WTC11 (cell line): ENCODE measurements at places on chromosomes 5 and 9.
A peak's percentile ranks its signal among the peaks of the same experiment; 100 is the strongest.

GRCh38 chr5:157613385-157614245 lies 38.0 kb upstream of the ADAM19 start:
- no peak for DNase-seq

DNA sequence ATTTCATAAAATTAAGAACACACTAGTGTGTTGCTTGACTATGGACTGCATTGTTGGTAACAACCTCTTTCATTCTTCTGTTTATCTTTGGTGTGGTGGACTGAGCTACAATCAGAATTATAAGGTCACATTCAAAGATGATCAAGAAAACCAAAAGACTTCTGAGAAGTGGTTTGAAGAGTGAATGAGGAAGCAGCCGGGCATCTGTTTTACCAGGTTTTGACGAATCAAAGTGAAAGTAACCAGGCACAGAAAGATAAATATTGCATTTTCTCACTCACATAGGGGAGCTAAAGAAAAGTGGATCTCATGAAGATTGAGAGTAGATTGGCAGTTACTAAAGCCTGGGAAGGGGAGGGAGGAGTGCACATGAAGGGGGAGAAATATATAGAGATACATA lies 589.1 kb downstream of the ZNF608 start:
- no peak for DNase-seq

GRCh38 chr9:116646661-116647514 lies 40.2 kb upstream of the TRIM32 start:
- no peak for DNase-seq

- DNase-seq: no peak
Measured at GRCh38 chr5:114007678-114008077, 354.2 kb upstream of the KCNN2 start.

- DNase-seq: no peak
Measured at GRCh38 chr5:98490348-98490747, 283.1 kb upstream of the RGMB start.

GRCh38 chr9:127990554-127990953 lies 9.8 kb upstream of the EEIG1 start:
- DNase-seq: no peak

DNA sequence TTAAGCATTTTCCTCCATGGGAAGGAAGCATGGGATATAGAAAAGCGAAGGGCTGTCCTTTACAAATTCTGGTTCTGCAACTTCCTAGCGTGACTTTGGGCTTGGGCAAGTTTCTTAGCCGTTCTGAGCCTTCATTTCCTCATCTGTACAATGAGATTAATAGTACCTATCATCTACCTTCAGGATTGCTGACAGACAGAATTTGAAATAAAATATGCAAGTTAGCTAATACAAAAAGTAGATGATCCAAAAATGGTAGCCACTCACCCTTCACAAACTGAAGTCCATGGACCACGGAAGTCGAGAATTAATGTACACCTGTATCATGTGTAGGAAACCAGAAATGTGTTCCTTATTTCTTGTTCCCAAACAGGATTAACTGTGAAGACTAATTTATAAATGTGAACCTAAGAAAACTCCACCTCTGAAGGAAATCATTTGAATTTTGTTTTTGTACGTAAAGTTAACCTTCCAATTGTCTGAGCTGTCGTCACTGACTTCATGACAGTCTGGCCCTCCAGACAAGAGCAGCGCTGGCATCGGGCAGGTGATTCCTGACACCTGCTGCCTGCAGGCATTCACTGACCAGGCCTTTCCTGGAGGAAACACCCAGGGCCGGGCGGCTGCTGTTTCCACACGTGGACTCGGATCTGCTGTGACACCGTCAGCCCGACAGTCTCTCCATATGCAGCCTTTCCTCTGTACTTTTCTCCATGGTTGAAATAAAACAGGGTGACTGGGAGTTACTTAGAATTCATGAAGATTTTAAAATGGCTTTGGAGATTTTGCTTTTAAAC lies 63.4 kb downstream of the PSMB7 start:
- peak; percentile 7 for DNase-seq

DNA sequence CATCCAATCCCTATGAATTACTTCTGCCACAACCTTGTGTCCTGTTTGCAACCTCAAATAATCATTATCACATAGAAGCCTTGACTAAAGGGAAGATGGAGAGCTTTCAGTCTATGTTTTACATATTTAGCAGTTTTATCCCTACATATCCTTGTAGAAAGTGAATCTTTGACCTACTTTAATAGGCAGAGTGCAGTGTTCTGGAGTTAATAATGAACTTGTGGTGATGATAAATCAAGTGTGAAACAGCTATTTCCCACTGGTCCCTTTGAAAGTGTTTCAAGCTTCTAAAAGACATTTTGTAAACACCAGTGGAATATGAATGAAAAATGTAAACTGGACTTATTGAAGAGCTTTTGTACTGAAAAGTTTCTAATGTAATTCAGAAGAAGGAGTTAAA lies 406.7 kb downstream of the GABRG2 start:
- no peak for DNase-seq

DNA sequence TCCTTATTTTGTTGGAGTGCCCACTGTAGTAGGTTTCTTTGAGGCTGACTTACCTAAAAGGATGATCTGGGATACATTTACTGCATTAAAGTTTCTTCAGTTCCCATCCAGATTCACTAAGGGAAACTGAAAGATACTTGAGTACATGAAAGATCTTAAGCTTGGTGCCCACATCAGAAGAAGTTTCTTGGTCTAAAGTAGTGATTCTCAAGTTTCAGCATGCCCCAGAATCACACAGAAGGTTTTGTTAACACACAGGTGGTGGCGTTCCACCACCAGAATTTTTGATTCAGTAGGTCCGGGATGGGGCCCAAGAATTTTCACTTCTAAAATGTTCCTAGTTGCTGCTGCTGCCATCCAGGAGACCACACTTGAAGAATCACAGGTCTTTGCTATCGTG lies 171.0 kb downstream of the ZNF462 start:
- DNase-seq: no peak

GRCh38 chr5:10355071-10355889 lies 1.8 kb downstream of the MARCHF6 start:
- no peak for DNase-seq

DNA sequence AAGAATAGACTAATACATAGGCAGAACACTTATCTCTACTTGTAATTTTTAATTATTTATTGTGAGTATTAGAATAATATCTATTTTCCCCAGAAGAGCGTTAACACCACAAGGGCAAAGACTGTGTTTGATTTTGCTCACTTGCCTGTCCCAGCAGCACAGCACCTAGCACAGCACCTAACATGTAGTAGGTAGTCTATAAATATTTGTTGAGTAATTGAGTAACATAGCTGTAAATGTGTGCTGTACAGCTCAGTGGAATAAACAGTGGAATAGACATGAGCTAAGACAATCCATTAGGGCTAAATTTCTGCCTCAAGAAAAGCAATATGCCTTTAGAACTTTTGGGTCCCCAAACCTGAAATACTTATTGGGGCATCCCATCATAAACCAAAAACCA lies 49.3 kb upstream of the VCAN start:
- DNase-seq: no peak

GRCh38 chr5:127084656-127085055 lies 11.4 kb upstream of the C5orf63 start:
- DNase-seq: no peak

GRCh38 chr5:31397926-31398557 lies 133.9 kb downstream of the DROSHA start:
- DNase-seq: no peak

GRCh38 chr9:116387934-116388698 lies 234.5 kb downstream of the PAPPA start:
- no peak for DNase-seq

GRCh38 chr5:59104400-59105127 lies 521.7 kb downstream of the RAB3C start:
- no peak for DNase-seq

DNA sequence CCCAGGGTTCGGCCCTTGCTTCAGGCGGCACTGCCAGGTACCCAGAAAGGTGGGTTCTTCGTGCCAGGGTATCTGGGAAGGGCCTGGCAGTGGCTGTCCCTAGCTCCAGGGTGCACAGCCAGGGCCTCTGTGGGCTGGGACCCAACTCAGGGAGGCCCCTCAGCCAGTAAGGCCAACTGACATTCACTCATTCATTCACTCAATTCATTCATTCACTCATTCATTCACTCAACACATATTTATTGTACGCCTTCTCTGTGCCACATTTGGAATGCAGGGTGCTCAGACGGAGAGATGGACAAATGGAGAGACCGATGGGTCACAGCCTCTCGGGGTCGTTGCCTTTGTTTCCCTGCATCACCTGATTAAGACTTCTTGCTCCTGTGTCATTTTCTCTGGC lies 154.9 kb downstream of the GAPVD1 start:
- no peak for DNase-seq

DNA sequence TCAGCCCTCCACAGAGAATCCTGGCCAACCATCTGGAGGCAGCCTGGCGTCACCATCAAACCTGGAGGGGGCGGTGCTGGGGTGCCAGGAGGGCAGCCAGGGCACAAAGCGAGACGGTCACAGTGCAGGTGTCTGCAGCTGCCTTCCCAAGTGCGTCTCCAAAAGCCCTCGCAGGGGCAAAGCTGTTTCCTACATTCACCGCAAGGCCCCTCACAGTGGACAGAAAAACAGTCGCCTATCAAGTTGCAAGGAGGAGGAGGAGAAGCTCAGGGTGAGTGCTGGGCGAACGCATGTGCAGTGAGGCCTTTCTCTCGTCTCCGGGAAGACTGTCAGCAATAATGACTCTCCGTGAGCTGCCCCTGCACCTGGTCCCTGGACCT lies 18.0 kb upstream of the LHX3 start:
- DNase-seq: no peak

DNA sequence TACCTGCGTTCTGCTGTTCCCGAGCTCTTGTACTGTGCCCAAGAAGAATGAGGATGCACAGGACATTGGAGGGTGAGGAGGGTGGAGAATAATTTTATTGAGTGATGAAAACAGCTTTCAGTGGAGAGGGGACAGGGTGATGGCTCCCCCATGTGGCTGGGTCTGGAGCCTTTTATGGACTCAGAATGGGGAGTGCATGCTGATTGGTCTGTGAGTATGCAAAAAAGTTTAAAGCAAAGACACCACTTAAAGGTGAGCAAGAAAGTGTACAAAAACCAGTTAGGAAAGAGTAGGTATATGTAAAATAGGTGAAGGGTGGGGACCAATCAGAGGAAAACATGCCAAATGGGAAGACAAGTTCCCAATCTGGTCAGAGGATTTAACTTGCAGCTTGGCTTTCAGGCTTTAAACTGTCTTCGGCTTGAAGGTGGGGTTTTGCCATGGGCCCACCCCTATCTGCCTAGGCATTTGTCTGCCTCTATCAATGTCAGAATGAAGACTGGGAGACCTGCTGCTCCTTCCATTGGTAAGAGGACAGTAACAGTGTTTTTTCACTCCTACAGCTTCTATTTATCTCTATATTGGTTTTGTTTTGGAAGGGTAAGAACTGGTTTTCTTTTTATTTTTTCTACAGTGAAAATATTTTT lies 118.0 kb upstream of the RAI14 start:
- no peak for DNase-seq

- no peak for DNase-seq
Measured at GRCh38 chr5:125575171-125575890, 828.9 kb upstream of the ZNF608 start.

DNA sequence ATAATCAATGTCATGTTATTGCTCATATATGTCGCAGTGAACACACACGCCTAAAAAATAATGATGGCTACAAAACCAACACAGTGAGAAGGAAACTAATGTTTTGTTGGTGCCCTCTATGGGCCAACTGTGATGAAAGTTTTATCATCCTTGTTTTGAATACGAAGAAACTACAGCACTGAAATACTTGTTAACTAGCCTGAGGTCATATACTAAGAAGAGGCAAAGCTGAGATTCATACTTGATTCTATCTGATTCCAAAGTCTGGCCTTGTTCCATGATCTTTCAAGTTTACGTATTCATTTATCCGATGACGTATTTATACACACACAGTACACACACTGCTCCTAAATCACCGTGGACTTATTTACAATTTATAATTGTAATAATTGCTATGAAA lies 16.1 kb upstream of the DRD1 start:
- DNase-seq: no peak

DNA sequence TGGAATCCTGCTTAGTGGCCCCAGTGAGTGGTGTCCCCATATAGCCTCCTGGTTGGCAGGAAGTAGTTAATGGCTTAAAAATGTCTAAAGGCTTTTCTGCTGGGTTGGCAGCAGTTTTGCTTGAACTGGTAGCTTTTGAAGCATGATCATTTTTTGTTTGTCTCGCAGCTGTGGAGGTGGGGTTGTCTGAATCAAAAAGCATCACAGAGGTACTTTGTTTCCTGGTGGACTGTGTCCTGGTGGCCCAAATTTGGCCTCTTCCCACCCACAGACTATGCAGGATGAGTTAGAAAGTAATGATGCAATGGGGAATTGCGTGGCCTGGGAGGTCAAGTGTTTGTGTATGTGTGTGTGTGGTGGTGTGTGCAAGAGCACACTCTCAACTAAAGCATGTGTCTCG lies 322.7 kb downstream of the ARHGEF28 start:
- no peak for DNase-seq

DNA sequence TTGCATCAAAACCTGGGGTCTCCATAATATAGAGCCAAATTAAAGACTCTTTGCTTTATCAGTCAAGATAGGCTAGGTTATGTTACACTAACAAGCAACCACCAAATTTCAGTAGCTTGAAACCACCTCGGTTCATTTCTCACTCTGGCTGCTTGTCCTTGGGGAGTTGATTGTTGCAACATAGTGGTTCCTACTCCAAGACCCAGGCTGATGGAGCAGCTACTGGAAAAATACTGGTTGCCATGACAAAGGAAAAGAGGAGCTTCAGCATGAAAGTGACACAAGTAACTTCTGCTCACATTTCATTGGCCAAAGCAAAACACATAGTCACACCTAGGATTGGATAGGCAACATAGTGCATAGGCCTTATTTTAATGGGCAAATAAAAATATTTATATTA lies 18.5 kb upstream of the RCL1 start:
- no peak for DNase-seq

DNA sequence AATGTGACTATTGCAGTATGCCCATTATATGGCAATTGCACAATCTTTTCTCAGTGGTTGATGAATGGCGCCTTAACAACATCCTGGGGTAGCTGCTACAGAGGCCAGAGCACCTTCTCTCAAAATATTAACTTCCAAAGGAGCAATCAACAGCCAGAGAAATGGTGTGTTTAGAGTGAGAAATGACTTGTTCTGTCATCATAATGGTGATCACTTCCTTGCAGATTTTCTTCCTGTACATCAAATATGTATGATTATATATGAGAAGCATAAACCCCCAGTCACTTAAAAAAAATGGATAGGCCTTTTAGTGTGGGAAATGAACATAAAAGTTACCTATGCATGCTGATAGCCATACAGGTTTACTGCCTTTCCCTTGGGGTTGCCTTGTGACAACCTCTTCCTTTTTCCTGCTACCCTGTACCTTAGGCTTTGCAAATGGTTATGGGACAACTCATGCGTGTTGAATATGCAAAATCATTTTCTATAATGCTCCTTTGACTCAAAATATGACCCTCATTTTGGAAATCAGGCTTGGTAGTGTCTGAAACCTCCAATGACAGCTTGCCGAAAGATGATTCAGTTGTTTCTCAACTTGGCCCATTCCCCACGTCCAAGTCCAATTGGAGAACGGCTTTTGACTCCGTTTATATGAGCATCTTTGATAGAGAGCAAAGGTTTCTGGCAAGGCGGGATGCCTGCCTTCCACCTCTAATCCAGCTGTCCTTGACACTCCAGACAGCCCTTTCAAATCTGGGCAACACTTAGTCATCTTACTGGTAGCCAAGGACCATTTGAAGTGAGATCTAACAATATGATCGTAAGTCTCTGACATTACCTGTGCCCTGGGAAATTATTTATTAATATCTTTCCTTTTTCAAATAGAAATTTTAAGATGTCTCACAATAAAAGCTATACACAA lies 69.3 kb downstream of the SLC1A1 start:
- DNase-seq: no peak
